ENCODE measurements at places on chromosomes 7 and 10.

GRCh38 chr7:70833726-70834125 lies 298.2 kb upstream of the GALNT17 start:
- no peak for DNase-seq

GRCh38 chr10:75910032-75910431 lies 478.6 kb downstream of the LRMDA start:
- no peak for DNase-seq

DNA sequence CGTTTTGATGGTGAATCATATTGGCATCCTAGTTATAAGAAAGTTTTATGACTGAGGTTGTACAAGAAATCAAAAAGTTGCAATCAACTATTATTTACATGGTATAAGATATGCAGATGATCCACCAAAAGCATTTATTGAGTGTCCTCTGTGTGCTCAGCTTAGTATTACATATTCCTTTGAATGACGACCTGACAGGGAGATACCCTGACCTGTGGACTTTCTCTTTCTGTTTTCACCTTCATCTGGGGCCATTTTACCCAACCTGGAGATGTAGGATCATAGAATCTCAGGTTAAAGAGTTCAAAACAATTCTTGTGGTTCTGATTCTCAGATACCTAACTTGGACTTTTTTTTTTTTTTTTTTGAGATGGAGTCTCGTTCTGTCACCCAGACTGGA lies 269.1 kb upstream of the SORCS1 start:
- DNase-seq, result no peak

DNA sequence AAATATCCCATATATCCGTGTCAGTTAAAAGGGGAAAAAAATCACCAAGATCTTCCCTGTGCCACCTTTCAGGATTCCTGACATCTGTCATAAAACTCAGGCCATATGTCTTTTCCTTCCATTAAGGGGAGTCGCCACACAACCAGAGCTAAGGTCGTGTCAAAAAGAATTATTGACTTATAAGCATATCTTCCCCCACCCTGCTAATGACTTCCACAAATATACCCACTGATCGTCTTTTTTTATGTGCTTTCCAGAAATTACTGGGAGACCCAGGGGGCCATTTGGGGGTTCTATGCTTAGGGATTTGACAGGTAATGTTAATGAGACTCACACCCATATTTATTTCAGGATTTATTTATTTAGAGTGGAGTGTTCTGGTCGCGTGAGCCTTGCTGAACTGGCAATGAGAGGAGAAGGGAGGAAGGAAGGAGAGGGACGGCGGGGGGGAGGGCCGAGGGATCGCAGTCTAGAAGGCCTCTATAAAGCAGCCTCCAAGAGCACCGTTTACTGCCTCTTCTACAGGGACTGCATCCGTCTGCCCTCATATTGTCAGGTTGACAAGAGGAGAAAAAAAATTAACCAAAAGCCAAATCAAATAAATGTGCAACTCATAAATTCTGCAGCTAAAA lies 135.7 kb upstream of the MGMT start:
- no peak for DNase-seq

DNA sequence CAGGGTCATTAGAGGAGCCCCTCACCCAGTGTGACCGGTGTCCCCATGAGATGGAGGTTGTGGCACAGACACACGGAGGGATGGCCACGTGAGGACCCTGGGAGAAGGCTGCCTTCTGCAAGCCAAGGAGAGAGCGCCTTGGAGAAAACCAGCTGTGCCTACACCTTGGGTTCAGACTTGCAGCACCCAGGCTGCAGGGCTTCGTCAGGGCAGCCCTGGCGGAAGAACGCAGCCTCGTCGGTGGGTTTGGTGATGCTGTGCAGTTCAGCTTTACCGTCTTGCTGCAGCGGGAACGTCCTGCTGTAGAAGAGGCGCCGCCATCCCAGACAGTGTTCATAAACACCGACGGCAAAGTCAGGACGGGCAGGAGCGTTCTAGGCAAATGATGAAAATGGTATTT lies 89.3 kb downstream of the MGMT start:
- DNase-seq, result no peak

GRCh38 chr7:100764841-100765240 lies 31.4 kb downstream of the ZAN start:
- no peak for DNase-seq

- DNase-seq, result no peak
Measured at GRCh38 chr7:68828575-68828974, 769.7 kb upstream of the AUTS2 start.
